ENCODE measurements at places on chromosomes 5 and 9.

DNA sequence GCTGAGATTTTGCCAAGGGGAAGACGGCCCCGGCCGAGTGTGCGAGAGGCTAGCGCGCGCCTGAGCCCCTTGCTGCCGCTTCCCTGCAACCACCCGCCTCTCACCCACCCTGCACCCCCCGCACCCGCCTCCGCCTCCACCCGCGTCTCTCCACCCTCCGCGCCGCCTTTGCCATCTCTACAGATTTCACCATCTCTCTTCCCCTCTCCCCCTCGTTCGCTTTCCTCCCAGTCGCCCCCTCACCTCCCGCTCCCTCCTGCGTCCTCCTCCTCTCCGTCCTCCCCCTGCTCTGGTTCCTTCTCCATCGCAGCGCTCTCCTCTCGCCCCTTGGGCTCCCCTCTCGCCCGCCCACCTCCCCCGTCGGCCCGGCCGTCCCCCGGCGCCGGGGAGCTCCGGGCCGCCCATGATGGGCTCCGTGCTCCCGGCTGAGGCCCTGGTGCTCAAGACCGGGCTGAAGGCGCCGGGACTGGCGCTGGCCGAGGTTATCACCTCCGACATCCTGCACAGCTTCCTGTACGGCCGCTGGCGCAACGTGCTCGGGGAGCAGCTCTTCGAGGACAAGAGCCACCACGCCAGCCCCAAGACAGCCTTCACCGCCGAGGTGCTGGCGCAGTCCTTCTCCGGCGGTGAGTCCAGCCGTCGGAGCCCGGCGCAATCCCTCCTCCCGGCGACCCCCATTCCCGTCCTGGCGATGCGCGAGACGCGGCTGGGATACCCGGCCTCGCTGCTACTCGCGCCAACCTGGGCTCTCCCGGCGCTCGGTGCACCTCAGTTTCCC lies at the start of gene PRDM12:
TSS of gene PRDM12 (plus strand) at position 344 of the 778 bp plus-strand sequence. CDS start at position 404, 60 bp downstream.
- DNase-seq = no peak

- no peak for DNase-seq
Measured at GRCh38 chr5:99955962-99956361, 579.2 kb upstream of the FAM174A start.

DNA sequence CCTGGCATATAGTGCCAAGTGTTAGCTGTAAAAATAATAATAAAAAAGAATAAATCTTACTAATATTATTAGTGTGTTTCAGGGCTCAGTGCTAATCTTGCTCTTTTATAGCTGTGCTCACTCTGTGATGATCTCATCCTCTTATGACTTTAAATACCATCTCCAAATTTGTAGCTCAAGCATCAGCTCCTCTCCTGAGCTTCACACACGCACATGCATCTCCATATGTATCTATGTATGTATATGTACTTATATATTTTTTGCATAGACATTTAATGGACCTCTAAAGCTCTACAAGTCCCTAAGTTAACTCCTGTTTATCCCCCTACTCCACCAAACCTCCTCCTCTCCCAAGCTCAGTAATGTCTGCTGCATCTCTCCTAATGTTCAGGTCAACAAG lies 170.8 kb upstream of the NR3C1 start:
- DNase-seq = no peak

- DNase-seq = no peak
Measured at GRCh38 chr5:78001197-78001596, 225.1 kb upstream of the TBCA start.

DNA sequence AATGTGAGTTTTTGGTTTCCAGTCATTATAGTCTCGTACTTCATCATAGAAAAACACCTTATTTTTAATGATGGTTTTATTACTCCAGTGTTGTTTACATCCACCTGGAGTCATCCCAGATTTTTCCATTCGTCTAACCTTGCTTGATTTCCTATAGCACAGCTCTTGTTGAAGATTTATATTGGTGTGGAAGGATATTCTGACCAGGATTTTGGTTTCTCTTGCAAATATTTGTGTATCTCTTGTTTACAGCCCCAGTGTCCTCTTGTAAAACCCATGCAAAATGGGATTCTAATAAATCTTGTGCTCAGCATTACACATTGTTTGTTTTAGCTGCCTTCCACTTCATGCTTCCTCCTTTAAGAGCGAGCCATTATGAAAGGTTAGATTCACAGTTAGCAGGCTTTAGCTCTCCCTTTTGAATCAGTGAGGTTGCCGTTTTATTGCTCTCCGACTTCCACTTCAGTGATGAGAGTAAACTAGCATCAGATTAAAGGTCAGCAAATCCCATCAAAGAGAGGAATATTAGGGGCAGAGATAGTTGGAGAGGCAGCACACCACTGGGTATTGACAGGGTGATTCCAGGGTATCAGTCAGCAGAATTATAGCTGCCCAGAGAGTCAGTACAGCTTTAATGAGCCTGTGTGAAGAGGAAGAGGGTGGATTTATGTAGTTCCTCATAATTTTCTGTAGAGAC lies 157.1 kb downstream of the PBX3 start:
- no peak for DNase-seq

DNA sequence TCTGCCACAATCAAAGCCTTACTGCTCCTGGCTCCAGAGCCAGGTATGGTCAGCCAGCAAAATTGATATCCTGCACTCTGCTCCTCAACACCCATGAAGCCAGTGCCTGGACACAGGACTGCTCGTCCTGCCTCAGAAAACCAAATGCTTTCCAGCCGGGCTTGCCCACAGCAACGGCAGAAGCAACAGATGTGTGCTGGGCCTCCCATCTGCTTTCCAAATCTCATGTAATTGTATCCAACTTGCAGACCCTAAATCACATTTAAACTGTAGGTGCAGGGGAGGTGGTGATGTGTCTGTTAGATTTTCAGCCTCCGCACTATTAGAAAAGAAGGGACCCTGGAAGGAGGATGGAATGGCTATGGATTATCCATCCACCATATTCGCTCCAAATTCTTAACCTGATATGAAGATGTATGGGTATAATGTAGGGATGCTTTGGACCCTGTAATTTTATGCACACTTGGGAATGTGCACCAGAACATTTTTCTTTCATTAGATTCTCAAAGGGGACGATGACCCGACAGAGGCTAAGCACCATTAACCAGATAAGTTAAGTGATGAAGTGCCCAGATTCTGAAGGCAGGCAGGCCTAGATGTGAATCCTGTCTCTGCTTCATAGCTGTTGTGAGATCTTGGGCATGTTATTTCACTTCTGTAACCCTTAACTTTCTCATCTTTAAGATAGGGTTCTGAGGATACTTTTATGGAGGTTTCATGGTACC lies 58.2 kb downstream of the EXOSC2 start:
- no peak for DNase-seq

DNA sequence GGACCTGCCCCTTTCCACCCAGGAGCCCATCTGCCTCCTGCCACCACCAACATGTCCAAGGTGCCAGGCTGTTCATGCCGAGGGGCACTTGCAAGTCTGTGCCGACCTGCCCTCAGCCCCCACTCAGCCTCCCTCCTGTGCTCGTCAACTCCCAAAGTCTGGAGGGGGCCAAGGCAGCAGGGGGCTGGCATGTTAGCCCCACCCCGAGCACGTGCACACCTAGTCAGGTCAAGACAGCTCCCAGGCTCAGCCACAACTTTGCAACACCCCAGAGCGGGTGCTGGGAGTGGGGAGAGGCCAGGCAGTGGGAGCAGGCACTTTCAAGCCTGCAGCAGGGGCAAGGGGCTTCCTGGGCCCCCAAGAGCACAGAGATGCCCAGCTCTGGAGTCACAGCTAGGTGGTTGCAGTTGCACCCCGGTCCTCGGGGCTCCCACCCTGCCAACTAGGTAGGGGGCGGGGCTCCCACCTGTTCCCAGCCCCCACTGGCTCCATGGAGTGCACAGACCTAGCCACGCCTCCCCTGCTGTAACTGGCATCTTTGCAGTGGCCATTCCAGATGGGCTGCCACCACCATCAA lies 272.5 kb downstream of the CETN3 start:
- DNase-seq = no peak

- DNase-seq = no peak
Measured at GRCh38 chr9:77276799-77277198, 99.5 kb downstream of the VPS13A start.

- DNase-seq = no peak
Measured at GRCh38 chr5:93998951-93999455, 257.6 kb upstream of the POU5F2 start.

- DNase-seq = no peak
Measured at GRCh38 chr5:86546582-86546981, 71.2 kb upstream of the COX7C start.

DNA sequence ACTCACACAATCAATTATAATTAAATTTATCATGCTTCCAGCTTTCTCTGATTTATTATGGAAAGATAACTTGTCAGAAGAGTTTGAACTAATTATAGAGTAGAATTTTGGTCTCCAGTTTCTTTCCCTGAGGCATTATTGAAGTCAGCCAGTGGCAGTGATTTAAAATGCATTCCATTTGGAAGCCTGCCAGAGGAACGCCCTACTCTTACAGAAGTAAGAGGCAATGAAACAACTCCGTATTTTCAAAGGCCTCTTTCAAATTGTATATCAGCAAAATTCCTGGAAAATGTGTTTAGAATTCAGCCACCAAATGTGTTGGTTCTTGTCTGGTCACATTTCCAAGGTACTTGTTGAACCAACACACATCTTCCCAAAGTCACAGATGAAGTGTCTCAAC lies 640.9 kb downstream of the SEMA5A start:
- DNase-seq = no peak

GRCh38 chr5:135387629-135387960 lies 11.4 kb downstream of the MACROH2A1 start:
- no peak for DNase-seq

DNA sequence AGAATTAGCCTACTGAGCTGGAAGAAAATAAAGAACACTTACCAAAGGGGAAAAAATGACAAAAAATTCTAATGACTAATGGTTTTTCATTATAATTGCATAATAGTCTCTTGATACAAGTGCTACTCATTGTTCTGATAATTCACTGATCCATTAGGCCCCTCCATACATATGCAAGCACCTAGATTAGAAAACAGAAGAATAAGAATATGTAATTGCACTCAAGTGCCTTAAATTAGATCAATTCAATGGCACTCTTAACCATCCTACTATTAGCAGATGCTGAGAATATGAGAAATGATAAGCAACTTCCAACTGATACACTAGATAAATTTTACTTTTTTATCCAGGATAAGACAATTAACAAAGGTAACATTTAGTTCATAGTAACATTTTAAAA lies 440.9 kb upstream of the C9orf72 start:
- no peak for DNase-seq

- DNase-seq = no peak
Measured at GRCh38 chr9:99726758-99727157, 94.9 kb upstream of the NR4A3 start.

DNA sequence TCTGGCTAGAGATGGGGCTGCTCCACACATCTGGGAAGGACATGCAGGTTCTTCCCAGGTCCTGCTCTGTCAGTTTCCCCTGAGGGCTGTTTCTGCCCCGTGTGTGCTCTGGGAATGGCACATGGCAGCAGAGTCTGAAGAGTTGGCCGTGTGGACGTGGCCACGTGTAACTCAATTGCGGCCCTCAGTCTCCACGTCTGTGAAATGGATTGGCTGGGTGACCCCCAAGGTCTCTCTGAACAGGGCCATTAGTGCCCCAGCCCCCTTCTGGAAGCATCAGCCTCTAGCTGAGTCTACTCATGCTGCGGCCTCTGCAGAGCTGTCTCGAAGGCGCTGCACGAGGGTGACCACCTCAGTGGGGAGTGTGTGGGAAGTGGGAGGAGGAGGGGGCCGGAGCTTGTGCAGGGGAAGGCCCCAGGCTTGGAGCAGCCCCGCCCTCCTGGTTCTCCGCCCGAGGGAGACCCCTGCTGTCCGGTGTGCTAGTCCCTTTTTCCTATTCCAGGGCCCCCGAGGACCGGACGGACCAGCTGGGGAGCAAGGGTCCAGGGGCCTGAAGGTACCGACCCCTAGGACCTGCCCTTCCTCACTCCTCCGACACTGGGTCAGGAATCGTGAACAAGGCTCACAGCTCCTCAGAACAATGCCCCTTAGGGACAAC lies 58.9 kb upstream of the ORM1 start:
- no peak for DNase-seq

GRCh38 chr9:98075332-98075805 lies 18.8 kb downstream of the NANS start:
- DNase-seq = peak; percentile 50

DNA sequence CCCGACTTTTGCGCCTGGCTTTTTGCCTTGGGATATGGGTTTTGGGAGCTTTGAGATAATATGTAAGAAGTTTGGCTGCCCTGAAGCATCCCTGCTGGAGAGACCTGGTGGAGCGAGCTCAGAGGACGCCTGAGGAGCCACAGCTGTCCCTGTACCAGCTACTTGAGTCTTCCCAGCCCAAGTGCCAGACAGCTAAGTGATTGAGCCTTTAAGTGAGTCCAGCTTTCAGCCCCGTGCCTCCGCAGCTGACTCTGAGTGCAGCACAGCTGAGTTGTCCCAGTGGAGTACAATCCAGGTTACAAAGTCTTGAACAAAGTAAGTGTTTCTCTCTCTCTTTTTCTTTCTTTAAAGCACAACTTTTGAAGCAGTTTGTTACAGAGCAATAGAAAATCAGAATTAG lies 203.8 kb upstream of the DAP start:
- DNase-seq = no peak
